ENCODE measurements at places on chromosomes 7 and 10. TPM values are rescaled to one million over a fixed set of nuclear protein-coding genes. Genes with fewer than 3 reads are reported as not detected.

The RSPH10B gene
- 3.4 TPM for total RNA-seq

- H3K27ac ChIP-seq = no peak overlapping the region
- DNase-seq = no peak
- H3K36me3 ChIP-seq = no peaks in the 10 kb centered on the region
- H3K27me3 ChIP-seq = no peaks in the 10 kb centered on the region
- H3K4me1 ChIP-seq = peaks cover 68% of the 10 kb centered on the region
- H3K4me3 ChIP-seq = no peak overlapping the region
Measured at GRCh38 chr7:132131196-132131595, 445.1 kb downstream of the PLXNA4 start.

DNA sequence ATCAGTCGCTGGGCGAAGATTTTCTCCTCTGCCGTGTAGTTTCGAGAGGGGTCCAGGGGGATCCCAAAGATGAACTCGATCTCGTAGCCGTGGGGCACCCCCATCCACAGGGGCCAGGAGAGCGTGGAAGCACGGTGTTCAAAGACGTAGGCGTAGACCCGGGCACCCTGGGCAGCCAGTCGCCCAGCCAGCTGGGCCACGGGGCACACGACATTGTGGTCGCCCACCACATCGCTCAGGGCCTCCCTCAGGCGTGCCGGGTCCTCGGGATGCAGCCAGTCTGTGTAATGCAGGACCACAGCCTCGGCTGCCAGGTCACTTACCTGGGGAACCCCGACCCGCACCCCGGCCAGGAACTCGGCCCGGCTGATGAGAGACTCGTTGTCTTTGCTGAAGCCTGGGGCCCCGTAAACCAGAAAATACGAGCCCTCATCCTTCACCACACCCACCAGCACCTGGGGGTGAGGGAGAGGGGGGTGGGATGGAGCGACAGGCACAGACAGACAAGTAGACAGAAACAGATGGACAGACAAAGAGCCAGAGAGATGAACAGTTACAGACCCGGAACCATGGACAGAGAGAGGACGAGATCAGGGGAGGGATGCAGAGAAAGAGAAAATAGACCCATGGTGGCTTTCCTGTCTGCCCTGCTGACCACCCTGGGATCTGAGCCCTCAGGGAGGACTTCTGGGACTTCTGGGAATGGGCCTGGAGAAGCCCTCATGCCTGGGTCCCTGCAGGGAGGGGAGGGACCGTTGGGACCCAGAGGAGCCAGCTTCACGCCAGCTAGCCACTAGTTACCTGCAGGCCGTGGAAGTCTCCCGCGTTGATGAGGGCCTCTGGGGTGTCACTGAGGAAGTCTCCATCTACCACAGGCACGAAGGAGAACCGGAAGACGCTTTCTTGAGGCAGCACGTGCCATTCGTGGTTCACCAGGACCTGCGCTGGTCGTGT is 3.0 kb downstream of the ACHE start:
- peaks cover 8% of the 10 kb centered on the region for H3K36me3 ChIP-seq
- no peak overlapping the region for H3K4me3 ChIP-seq
- no peak for DNase-seq
- no peak overlapping the region for H3K27ac ChIP-seq

DNA sequence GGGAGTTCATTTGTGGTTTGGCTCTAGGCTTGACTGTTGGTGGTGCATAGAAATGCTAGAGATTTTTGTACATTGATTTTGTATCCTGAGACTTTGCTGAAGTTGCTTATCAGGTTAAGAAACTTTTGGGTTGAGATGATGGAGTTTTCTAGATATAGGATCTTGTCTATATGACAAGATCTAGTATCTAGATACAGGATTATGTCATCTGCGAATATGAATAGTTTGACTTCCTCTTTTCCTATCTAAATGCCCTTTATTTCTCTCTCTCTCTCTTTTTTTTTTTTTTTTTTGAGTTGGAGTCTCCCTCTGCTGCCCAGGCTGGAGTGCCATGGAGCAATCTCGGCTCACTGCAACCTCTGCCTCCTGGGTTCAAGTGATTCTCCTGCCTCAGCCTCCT is 62.9 kb downstream of the MGAM2 start:
- no peaks in the 10 kb centered on the region for H3K4me1 ChIP-seq
- H3K4me3 ChIP-seq = no peak overlapping the region
- DNase-seq = no peak
- H3K27ac ChIP-seq = no peak overlapping the region
- H3K36me3 ChIP-seq = no peaks in the 10 kb centered on the region

DNA sequence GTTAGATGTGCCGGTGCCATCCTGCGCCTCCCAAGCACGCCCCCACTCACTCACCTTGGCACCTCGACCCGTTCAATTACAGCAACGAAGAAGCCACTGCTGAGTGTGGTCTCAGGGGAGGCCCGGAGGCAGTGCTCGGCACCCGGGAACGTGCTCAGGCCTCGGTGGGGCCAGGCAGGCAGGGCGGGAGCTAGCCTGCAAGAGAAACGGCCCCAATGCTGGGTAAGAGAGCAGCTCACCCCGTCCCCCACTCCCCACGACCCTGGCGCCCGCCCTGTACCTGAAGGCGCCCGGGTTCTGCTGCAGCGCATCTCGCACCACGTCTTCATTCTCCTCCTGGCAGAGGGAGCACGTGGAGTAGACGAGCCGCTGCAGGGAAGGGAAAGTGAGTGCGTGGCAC is 5.1 kb downstream of the NSUN5 start:
- peaks cover 12% of the 10 kb centered on the region for H3K4me1 ChIP-seq
- H3K4me3 ChIP-seq = no peak overlapping the region
- no peaks in the 10 kb centered on the region for H3K27me3 ChIP-seq
- no peak overlapping the region for H3K27ac ChIP-seq

DNA sequence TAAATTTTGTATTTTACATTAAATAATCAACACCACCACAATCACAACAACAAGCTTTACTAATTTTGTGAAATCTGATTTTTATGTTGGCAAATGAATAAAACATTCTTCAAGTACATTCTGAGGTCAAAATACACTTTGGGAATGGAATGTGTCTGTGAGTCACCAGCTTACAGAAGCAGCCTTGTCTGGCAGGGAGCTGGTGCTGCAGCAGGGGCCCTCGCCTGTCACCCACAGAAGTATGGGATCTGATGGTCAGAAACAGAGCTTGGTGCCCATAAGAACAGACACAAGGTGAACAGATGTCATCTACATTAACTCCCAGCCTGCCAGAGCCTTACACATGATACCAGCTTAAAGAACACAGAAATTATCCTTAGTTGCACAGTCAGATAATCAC is 496.9 kb downstream of the CCSER2 start:
- H3K27ac ChIP-seq = no peak overlapping the region
- H3K4me1 ChIP-seq = no peaks in the 10 kb centered on the region
- H3K27me3 ChIP-seq = no peaks in the 10 kb centered on the region
- H3K36me3 ChIP-seq = no peaks in the 10 kb centered on the region
- H3K4me3 ChIP-seq = no peak overlapping the region
- DNase-seq = no peak

GRCh38 chr10:124020981-124021815 is 72.2 kb downstream of the CHST15 start:
- DNase-seq = no peak
- no peaks in the 10 kb centered on the region for H3K36me3 ChIP-seq
- H3K27me3 ChIP-seq = no peaks in the 10 kb centered on the region
- H3K4me3 ChIP-seq = no peak overlapping the region

Data from Karpas-422 (cell line).